ENCODE measurements at places on chromosomes 1 and 21.
A peak's percentile ranks its signal among the peaks of the same experiment; 100 is the strongest.

- DNase-seq, result no peak
Observed at GRCh38 chr1:3662080-3662671, 9.9 kb downstream of the TP73 start.

GRCh38 chr1:47564570-47564969, 126.7 kb downstream of the FOXD2 start:
- DNase-seq, result no peak

- no peak for DNase-seq
Observed at GRCh38 chr1:244735404-244735803, 82.5 kb downstream of the DESI2 start.

DNA sequence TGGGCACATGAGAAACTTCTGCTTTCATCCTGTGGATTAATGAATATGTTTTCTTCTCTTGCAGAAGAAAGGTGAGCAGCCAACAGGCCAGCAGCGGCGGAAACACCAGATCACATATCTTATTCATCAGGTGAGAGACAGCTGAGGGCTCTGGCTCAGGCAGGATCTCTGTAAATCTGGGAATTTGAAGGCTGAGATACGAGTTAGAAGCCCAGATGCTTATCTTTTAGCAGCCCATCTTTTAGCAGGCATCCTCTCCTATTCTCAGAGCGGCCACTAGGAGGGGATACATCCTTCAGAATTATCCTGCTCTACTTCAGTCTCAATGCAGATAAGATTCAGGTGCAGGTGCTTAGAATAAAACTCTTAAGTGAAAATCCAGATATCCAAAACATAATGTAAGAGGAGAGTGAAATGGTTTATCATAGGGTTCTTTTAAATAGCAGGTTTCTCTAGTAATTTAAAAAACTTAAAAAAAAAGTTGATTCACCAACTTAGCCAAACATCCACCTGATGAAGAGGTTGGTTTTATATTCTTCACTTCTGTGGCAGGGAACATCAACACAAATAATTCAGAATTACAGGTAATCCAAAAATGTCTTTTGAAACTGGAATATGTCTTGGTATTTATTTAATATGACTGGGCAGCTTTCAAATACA, 19.3 kb downstream of the SH2D2A start:
- no peak for DNase-seq

DNA sequence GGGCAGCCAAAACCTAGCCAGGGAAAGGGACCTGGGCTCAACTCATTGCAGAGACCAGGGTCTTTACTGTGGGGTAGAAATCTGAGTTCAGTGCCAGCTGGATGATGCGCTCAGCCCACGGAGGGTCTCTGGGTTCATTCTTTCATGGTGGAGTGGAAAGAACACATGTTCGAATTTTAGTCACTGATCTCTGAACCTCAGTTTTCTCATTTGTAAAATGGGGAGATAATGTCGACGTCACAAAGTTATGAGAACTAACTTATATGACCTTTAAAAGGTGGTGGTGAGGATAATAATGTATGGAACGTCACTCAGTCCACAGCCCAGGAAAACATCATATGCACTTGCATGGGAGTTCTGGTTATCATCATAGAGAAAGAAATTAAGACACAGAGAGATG, 1.2 kb upstream of the TAL1 start:
- DNase-seq, result no peak

- DNase-seq, result no peak
Observed at GRCh38 chr1:34360574-34360973, 183.9 kb downstream of the C1orf94 start.

DNA sequence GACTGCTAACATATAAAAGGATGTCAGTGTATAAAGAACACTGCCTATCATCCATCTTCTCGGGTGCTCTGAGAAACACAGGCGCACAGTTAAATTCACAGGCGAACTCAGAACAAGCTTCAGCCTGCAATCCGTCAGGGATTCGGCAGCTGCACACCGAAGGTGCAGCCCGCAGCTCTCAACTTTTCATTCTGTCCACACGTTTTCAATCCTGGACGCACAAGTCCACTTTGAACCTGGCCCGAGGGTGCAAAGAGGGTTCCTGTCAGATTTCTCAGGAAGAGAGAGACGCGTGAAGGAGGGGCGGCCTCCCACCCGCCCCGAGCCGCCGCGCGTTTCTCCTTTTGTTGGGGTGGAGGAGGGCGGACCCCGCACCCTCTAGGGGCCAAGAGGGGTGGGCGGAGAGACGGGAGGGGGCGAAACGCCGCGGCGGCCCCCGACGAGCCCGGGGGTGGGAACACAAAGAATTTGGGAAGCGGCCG, 724 bp downstream of the DOCK7 start:
- DNase-seq, result peak; percentile 71

DNA sequence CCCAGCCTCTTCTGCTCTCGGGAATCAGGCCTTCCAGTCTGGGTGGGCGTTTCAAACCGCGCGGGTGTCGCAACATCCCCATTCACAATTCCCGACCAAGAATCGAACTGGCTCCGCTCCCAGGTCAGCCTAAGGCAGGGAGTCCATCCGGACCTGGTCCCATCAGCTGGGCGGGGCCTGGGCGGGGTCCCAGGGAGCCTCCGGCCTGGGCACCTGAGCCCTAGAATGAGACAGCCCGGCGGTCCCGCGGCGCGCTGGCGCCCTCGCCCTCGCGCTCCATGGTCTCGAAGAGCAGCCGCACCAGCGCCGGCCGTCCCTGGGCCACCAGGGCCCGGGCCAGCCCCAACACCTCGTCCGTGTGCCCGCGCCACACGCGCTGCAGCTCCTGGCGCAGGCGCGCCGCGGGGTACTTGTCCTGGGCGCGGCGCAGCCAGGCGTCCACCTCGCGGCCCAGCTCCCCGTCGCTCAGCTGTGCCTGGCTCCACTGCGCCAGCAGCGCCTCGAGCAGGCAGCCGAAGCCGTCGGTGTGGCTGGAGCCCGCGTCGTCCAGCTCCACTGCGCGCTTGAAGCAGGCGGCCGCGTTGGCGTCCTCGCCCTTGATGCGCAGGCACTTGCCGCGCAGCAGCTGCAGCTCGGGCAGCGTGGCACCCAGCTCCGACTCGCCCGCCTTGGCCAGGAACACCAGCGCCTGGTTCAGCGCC, 16.9 kb upstream of the PARS2 start:
- no peak for DNase-seq

GRCh38 chr1:226792368-226792767, 53.3 kb upstream of the ITPKB start:
- DNase-seq, result no peak

GRCh38 chr1:37433171-37433570, 41.2 kb upstream of the ZC3H12A start:
- no peak for DNase-seq

DNA sequence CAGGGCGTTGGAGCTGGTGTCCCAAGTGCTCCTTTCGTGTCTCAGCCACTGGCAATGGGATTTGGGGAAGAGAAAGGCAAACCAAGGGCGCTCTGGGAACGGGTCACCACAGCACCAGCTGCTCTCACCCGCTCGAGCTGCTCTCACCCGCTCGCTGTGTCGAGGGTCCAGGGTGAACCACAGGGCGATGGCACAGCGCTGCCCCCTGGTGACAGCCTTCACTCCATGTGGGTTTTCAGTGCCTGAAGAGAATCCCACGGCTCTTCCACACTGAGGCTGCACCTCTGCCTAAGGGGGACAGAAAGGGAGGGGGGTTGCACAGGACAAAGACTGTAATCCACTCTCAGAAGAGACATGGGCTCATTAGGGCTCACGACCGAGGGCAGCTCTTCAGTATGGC, 7.1 kb upstream of the CLDN19 start:
- DNase-seq, result no peak

All from type B pancreatic cell (in vitro differentiated cells).